Frontal cortex (tissue), 4 donors: ENCODE measurements at places on chromosomes 16 and 17. TPM values are rescaled to one million over a fixed set of nuclear protein-coding genes. Genes with fewer than 3 reads are reported as not detected.

Gene BIRC5
- 6.9 TPM for total RNA-seq

- DNase-seq: no peak
Measured at GRCh38 chr16:668519-669171, 713 bp downstream of the RHOT2 start.

GRCh38 chr17:31535581-31535981 is 144.1 kb downstream of the RAB11FIP4 start:
- no peak for DNase-seq

Gene UNC45B
- total RNA-seq: under 0.01 TPM
